Amniotic stem cell (primary cell): ENCODE measurements at places on chromosomes 2 and 18.

DNA sequence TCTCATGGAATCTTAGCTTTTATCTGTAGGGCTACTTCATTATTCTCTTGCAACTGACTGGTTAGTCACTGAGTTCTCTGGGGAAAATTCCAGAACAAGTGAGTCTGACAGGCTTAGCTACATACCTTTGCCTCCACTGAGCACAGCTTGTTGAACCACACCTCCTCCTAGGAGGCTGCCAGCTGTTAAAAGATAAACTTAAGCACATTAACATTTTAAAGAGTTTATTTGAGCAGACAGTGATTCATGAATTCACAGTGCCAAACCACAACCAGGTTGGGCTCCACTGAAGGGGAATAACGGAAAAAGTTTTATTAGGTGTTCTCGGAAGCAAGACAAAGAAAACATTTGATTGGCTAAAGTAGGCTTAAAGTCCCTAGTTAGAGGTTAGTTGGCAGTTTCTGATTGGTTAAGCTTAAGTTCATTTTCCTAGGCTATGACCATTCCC, 12.5 kb upstream of the SLC38A11 start:
- no peak for DNase-seq

- DNase-seq, result no peak
Measured at GRCh38 chr2:104109356-104109755, 744.6 kb upstream of the POU3F3 start.

DNA sequence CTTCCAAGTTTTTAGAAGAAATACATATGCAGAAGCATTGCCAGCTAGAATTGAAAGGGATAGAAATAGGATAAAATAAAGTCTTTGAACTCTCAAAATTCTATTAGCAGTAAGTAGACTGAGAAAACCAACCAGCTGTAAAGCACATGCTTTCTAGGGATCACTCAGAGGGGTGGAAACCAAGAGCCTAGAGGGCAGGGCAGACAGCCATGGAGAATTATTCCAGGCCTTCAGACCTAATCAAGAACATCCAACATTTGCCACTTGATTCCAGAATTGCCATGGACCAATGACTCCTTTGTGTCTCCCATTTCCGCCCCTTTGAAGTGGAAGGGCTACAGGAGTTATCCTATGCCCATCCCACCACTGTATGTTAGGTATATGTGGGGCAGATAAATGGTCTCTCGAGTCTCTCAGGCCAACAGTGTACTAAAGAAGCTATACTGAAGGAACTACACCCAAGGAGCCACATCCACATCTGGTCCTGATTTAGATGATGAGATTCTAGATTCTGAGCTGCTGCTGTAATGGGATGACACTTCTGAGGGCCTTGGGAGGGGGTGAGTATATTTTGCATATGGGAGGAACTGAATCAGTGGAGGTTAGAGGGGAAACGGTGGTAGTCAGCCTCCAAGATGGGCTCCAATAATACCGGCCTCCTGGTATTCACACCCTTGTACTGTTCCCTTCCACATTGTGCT, 4.0 kb downstream of the FARSB start:
- no peak for DNase-seq

DNA sequence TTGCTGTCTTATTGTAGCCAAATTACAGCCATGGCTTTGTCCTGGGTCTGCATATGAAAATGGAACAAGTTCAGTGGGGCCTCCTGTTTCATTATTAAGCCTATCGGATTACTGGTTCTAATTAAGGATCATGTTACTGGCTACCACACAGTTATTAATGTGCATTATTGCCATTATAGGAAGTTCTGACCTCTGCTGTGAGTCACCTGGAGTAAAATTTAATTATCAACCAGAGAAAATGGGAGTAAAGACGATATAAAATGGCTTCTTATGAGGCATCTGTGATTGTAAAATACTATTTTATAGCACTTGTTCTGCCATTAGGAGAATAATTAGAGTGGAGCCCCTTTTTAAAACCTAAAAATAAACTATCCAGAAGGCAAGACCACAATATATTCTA, 143.3 kb upstream of the ITGB6 start:
- no peak for DNase-seq

DNA sequence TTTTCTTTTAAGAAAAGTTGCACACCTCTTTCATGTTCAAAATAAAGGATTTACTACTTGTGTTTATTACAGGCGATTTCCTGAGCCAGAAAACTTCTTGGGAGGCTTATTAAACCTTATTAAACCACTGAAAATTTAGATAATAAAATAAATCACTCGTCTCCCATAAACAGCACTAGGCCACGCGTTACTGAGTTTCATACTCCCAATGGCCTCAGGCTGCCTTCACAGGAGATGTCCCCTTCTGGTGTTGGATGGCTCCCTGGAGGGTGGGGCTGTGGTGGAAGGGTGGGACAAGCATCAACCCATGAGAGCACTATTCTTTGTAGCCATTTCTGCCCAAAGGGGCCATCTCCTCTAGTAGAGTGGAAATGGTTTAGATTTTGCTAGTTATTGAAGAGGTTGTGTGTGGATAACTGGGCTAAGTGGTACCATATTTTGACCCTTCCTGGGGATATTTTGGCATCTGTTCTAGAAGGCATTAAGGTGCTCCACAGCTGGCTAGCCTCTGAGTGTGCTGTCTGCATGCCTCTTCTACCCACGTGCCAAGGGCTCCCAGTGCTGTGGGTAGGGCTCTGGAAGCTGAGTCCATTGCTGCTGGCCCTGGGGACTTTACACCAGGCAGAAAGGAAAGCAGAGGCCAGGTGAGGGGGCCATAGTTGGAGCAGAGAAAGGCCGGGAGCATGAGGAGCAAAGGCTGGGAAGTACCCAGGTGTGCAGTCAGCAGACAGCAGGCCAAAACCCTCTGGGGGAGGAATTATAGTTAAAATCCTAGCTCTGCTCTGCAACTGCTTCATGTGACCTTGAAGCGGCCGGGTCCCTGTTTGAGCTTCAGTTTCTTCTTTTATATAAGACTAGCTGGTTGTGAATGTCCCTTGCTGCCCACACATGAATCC, 121.7 kb upstream of the SMAD2 start:
- DNase-seq, result no peak
